Activated CD8-positive, alpha-beta memory T cell treated with anti-CD3 and anti-CD28 coated beads, Interleukin-2, amount 50 U/mL, for 48 hours (primary cell): ENCODE measurements at places on chromosomes 13 and 19.

- no peak for DNase-seq
Observed at GRCh38 chr13:27523346-27524073, 73.1 kb upstream of the MTIF3 start.

DNA sequence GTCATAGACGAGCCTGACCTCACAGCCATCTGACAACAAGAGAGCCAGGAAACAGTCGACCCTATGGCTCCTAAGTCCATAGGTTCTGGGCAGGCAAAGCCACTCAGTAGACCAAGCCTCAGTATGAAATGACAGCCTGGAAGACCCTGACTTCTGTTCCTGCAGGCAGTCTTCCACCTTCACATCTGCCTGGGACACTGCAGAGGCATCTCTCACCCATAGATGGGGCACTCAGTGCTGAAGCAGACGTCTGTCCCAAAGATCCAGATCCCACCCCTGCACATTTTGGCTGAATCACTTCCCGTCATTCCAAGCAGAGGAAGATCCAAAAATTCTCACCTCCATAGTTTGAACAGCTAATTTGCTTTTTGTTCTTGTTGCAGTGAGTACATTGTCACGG lies 139.3 kb upstream of the ZNF507 start:
- no peak for DNase-seq

DNA sequence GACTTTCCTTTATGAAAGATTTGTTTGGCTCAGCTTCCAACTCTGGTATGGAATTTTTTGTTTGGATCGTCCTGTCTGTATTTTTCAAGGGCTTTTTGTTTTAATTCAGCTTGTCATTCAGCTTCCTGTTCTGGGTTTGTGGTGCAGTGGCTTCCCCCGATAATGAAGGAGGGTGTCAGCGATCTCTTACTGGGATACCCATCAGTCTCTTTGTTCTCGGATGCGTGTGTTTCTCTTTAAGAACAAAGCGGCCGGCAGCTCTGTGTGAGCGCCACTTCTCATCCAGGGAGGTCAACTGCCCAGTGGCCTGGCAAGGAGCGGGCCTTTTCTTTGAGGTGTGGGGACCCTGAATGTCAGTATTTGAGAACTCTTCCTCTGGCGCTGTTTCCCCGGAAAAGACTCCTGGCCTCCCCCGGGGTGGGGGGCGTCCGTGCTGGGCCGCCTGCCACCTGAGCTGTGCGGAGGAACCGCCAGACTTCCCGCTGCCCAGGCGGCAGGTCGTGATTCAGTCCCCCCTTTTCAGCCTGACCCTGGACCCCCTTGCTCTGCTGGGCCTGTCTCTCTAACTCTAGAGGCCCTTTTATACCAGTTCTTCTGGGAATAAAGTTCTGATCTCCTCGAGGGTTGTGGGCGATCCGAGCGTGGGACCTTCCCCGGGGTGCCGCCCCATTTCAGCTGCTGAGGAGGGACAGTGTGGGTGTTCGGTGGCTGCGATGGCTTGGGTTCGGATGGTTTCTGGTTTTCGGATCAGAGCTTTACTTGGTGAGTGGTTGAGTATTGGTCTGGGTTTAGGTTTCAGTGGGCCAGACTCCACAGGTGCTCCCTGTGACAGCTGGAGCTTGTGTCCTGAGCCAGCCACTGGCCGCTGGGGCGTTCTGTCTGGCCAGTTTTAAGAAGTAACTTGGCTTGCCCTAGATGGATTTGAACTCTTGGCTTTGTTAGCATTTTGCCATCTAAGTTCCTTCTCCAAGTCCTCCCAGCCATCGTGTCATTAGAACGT lies 3.4 kb downstream of the SF3A2 start:
- no peak for DNase-seq

DNA sequence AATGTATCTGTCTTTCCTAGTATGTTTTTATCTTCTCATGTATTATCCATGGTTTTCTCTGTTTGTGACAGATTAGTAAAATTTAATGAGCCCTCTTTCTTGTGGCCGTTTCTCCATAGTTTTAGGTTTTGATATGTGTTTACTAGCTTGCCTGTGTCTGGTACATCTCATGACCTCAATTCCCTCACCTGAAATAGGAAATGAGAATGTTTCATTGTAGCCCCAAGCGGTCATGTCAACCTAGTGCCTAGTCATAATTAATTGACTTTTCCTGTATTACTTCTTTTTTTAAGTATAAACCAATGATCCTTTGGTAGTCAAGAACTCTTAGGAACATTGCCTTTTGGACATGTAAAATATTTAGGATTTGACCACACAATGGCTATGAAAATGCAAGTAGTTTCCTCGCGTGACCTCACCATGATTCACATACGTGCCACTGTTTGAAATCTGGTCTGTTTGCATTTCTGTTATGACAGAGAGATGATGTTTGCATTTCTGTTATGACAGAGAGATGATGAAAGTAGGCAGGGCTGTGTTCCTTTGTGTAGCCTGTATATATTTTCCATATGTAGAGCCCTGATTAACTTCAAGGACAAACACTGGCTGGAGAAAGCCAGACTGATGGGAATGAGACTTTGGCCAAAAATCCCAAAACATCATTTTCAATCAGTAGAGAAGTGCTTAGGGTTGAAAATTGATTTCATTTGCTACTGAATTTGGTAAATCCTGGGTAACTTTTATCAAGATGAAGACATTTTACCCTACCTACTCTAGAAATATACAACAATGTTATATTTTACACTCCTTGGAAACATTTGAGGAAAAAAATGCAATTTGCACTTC lies 104.8 kb downstream of the TNFRSF19 start:
- no peak for DNase-seq

DNA sequence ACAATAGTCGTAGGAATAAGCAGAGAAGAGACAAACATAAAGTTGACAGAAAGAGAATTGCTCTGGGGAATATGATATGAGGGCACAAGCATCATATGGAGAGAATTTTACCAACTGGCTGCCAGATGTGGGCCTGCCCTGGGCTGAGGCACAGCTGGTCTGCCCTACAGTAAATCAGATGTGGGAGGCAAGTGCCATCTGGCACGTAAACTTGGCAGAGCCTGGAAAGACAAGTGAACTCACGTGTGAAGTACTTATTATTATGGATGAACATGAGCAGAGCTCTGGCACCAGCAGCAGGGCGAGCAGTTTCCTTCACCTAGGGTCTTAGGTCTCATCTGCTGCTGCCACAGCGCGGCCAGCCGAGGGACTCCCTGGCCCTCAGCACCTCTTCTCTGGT lies 20.6 kb downstream of the PCDH8 start:
- DNase-seq, result no peak

DNA sequence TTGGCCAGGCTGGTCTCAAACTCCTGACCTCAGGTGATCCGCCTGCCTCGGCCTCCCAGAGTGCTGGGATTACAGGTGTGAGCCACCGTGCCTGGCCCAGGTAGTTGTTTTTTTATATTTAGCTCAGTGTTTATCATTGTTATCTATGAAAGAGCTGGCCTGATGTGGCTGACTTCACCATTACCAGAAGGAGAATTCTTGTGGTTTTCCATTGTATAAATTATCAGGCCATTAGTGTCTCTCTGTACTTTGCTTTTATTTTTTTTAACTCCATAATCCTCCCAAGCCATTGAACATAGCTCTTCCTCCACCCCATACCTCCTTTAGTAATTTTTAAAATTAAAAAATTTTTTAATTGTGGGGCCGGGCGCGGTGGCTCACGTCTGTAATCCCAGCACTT lies 24.2 kb downstream of the CERS4 start:
- DNase-seq, result no peak

DNA sequence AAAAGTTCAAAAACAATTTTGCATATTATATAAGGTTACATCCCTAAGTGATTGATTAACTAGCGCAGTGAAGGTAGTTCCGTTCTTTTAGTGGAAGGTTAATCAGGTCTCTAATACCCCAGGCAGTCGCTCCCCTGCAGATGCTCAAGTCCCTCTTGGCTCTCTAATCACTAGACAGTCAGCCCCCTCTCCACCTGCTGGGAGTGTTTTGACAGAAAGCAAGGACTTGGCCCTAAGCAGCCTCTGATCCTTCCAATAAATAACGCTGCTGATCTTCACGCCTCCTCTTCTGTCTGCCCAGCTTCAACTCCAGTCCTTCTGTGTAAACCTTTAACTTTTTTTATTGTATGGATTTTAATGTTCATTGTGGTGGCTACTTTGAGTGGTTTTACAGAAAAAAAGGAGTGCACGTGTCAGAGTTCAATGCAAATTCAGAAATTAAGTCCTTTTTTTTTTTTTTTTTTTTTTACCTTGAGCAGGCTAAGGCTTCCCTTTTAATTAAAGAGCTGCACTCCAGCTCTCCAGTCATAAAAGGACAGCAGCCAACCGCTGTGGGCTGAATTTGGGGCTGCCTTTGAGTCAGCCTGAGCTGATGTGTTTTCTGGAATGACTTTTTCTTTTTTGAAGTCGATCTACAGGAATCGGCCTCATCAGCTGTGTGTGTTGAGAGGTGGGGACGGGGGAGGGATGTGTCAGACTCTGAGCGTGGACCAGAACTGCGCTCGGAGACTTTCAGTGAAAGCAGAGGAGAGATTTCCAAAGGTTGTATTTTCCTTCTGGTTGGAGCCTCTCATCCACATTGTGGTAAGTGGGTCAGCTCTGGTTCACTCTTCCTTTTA lies 33.8 kb upstream of the MYO16 start:
- DNase-seq, result no peak

GRCh38 chr19:28426730-28427225 lies 786.2 kb downstream of the UQCRFS1 start:
- no peak for DNase-seq

DNA sequence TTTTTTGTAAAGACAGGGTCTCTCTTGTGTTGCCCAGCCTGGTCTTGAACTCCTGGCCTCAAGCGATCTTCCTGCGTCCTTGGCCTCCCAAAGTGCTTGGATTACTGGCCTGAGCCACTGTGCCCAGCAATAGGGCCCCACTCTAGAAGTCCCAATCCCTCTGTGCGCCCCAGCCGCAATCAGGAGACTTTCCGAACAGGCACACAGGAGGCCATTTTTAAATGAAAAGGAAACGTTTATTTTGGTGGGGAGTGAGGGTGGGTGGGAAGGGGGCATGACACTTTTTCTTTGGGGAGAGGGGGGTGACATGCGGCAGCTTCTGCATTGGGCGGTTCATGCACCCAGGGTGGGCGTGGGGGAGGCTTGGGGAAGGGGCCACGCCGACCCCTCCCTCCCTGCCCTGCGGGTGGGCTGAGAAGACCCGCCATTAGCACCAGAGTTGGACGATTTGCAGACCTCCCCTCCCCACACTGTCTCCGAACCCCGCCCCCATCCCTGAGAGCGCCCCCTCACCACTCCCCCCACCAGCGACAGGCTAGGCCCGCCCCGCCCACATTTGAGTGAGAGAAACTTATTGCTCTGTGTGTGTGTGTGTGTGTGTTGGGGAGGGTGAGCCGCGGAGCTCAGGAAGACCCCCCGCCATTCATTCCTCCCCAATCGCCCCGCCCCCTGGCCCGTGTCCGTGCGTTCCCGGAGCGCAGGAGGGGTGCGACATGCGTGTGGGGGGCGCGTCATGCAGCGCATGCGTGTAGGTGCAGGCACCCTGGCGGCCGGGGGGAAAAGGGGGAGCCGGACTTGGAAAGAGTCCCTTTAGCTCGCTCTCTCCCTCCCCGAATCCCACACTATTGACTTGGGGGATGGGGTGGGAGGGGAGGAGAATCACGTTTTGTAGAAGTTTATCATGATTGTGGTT lies 17.2 kb downstream of the KCNC3 start:
- no peak for DNase-seq

- no peak for DNase-seq
Observed at GRCh38 chr19:46813839-46814358, 25.5 kb upstream of the SLC1A5 start.
